ENCODE measurements at places on chromosomes 13 and 19.

DNA sequence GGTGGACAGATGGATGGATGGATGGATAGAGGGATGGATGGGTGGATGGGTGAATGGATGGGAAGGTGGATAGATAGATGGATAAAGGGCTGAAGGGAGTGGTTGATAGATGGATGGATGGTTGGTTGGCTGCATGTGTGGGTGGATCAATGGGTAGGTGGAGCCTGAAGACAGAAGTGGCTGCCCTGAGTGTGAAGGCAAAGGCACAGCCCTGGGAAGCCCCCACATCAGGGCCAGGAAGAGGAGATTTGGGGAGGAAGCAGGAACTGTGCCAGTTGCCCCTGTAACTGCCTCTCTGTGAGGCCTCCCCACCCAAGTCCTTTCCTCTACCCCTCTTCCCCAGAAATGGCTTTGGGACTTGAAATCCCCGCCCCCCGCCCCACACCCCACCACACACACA lies 43.4 kb upstream of the NFIC start:
- DNase-seq: no peak

DNA sequence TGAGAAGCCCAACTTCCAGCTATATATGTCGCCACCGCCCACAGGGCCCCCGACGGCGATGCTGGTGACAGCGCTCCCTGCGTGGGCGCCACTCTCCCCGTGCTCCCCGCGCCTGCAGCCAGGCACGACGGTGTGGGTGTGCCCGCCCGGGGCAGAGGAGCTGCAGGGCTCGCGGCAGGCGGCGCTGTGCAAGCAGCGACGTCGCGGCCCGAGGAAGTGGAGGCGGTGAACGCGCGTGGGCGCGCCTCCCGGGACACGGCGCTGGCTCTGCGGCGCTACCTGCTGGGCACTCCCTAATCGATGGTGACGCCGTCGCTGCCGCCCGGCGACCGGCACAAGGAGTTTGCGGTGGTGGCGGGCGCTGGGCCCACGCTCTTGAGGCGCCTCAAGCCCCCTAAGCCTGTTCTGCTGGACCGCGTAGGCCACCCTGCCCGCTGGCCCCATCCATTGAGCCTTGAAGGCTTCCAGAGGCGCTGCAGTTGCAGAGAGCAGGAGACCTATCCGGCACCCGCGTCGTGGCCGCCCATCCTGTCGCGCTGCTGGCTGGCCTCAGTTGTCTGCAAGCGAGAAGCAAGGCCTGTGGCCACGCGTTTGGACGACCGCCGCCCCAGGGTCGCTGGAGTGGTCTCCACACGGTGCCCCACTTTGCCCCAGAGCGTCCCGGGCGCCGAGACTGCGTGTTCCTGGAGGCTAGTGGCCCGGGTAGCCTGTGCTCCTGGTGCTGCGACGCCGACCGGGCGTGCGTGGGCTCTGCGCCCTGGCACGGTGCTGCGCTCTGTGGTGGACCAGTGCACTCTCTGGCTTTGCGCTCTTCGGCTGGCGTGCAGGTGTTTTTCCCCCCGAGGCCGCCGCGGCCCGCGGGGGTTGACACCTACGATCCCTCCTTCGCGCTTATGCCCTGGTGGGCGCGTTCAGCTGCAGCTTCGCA lies 23.1 kb downstream of the LRFN3 start:
- DNase-seq: no peak

GRCh38 chr13:68064001-68064770 lies 834.0 kb upstream of the PCDH9 start:
- no peak for DNase-seq

DNA sequence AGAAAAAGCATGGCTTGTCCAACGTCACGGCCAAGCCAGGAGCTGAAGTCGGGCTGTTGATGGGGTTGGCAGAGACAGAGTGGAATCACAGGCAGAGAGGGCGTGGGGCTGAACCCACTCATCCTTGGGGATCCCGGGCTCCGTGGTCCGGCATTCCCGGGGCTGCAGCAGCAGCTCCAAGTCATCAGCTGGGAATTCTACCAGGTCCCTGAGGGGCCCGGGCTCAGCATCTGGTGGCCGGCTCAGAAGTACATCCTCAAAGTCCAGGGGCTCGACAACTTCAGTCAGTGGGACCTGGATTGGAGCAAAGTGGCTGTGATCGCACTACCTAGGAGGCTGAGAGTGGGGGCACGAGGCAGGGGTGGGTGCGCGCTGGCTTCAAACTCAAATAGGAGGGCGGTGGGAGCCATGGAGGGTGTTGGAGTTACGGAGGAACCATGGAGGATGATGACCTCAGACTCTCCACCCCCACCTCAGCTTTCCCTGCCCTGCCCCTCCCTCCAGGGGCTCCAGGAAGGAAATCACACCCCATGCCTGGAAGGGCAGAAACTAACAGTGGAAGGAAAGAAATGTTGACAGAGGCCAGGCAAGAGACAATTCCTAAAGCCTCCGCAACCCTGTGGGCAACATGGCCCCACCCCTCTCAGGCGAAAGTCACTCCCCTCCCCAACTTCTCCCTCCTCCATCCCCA lies 9.5 kb downstream of the DOCK6 start:
- no peak for DNase-seq

GRCh38 chr13:45718063-45718462 lies 15.9 kb downstream of the CBY2 start:
- peak; percentile 12 for DNase-seq

DNA sequence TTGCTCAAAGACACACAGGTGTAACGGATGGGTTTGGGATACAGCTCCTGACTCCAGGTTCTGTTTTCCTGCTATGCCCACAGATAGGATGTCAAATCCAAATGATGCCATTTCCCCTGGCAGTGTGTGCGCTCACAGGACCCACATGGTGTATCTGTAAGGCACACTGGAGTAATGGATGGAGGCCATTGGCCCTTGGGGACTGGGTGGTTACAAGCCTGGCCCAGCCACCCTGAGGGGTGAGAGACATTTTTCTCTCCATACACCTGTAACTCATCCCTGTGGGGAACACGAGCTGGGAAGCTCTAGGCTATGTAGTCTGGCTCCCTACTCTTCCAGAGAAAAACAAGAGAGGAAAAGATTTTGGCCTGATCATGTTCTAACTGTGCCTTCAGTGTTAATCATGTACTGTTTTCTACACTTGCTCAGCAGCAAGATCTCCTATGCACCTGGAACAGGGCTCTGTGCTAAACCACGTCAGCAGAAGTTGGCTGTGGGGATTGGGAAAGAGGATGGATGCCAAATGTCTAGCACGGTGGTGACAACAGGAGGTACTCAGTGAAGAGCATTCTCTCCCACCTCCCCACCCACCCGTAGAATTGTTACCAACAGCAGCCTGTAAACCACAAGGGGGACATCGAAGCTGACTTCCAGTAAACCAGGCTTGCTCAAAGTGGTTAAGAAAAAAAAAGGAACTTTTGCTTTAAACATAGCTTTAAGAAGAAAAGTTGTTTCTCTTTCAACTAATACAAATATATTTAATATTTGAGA lies 237.0 kb downstream of the LACC1 start:
- no peak for DNase-seq

GRCh38 chr19:13152356-13152973 lies 2.3 kb downstream of the IER2 start:
- no peak for DNase-seq

GRCh38 chr19:31701146-31701545 lies 351.9 kb upstream of the TSHZ3 start:
- DNase-seq: no peak

DNA sequence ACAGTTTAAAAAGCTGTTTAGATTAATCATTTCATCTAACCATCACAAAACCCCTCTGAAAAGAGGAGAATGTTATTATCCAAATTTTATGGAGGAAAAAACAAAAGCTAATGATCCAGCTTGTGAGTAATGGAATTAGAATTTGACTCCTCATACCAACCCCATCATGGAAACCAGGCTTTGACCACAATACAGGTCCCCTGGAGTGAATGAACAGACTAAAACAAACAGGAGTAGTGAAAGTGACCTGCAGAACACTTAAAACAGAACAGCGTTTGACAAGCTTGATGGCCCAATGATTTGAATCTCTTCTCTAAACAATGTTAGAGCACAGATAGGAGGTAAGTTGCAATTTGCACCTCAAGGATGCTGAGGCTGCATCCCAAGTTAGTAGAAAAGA lies 230.0 kb downstream of the DCT start:
- peak; percentile 65 for DNase-seq

DNA sequence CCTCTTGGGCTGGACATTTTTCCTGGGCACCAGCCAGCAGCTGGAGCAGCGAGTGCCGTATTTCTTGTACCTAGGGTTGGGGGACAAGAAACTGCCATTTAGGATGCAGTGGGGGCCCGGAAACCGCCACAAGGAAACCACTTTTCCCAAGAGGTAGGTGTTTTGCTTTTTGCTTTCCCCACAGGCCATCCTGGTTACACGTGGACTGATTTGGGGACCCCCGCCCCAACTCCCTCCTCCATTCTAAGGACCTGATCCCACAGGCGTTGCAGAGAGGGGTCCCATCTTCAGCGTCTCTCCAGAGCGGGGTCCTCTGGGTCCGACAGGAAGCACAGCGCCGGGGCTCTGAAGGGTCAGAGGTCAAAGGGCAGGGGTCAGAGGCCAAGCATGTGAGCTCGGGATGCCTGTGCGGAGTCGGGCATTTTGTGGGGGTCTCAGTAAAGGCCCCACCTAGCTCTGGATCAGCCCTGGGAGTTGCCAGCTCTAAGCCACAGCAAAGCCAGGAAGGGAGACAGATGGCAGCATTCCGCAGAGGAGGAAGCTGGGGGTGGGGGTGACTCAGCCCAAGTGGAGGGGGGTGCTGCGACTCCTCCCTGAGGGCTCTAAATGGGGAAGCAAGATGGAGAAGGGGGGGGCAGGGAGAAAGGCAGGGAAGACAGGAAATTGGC lies 4.3 kb downstream of the ZGLP1 start:
- peak; percentile 34 for DNase-seq

DNA sequence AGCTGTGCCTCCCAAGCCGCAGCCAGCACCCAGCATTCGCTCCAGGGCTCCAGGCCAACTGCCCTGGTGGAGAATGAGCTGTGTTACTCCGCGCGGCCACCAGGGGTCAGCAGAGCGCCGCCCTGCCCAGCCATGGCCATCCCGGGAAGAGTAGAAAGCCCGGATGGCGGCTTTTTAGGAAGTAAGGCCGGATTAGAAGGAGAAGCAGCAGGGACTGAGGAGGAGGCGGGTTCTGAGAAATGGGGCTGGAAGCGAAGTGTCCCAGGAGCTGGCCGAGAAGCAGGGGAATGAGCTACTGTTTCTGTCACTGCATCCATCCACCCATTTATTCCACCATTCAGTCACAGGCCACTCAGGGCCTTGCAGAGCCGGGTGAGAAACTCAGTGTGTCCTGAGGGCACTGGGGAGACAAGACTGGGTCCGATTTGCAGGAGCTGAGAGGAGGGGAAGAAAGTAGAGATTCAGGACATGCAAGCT lies 6.6 kb upstream of the NPAS1 start:
- peak; percentile 41 for DNase-seq

DNA sequence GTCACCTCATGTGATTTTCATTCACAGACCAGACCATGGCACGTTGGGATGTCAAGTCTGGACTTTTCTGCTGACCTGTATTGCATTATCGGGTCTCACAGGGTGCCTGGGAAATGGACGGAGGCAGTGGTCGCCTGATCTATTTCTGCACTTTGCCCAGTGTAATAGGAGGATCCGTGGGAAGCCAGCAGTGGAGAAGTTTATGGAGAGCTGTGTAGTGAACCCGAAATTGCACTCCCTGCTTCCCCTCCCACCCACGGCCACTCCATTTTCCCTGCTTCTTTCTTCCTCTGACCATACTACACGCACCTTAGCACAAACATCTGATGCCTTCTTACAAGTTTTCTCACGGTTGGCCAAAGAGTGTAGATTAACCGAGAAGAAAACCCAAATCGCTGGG lies 16.9 kb downstream of the EFNB2 start:
- no peak for DNase-seq

DNA sequence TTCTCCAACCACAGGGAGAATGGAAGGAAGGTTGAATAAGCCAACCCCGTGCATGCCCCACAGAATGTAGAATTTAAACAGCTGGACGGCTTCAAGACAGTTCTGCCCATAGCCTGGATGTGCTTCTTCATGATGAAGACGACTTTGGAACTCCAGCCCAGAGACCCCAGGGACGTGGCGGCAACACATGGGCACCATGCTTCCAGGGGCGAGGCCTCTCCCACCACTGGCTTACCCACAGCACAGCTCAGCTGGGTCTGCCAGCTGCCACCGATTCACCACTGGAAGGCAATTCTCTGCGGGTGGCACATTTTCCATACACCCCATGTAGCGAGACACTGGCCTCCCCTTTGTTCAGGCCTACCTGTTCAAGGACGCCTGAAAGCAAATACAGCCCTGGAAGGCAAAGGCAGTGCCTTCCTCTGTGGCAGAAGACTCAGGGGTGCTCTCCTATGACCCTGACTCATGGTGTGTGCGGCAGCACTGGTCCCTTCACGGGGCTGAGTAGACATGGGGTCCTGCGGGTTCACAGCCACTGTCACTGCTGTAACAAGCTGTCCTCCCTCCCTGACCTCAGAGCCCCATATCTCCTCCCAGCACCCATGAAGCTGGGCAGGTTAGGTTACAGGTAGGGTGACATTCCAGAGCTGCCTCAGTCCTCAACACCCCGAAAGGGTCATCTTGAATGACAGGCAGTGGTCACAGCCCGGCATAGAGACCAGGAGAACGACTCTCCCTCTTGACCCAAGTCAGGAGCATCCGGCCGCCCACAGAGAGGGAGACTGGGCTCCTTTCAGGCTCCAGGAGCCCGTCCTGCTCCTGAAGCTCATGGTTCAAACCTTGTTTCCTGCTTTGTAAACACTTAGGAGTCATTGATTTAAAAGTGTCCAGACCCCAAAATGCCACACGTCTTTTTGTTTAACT lies 72.7 kb downstream of the SPACA7 start:
- DNase-seq: no peak

DNA sequence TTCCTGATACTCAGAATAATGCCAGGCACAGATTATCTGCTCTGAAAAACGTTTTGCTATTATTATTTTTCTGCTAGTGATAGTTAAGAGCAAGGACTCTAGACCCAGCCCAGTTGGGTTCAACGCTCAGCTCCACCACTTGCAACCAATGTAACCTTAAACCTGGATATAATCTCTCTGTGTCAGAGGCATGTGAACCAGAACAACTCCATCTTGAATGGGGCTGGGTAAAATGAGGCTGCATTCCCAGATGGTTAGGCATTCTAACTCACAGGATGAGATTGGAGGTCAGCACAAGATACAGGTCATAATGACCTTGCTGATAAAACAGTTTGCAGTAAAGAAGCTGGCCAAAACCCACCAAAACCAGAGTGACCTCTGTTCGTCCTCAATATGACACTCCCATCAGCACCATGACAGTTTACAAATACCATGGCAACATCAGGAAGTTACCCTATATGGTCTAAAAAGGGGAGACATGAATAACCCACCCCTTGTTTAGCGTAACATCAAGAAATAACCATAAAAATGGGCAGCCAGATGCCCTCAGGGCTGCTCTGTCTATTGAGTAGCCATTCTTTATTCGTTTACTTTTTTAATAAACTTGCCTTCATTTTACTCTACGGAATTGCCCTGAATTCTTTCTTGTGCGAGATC lies 13.6 kb downstream of the FAM187B start:
- DNase-seq: no peak
